Testis (tissue), 5 donors: ENCODE measurements at places on chromosomes 11 and 22.

DNA sequence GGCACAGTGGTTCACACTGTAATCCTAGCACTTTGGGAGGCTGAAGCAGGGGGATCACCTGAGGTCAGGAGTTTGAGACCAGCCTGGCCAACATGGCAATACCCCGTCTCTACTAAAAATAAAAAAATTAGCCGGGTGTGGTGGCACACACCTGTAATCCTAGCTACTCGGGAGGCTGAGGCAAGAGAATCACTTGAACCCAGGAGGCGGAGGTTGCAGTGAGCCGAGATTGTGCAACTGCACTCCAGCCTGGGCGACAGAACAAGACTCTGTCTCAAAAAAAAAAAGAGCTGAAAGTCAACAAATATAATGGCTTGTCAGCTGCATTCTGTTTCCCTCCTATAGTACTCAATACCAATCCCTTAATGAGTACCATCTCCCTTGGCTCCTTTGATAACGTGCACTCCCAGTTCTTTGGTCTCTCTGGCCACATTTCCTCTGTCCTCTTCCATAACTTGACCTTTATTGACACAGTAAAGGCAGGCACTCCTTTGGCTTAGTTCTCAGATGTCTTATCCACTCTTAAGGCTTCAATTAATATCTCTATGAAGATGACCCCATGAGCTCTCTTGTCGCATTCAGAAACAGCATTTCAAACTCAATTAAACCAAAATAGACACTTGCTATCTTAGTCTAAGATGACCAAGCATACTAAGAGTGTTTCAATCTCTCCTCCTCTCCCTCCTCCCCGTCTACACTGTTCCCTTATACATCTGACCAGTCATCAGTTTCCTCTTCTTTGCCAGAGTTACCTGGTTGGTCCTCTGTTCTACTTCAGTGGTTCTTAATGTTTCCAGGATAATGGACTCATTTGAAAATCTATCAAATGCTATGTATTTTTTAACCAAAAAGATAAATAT is 4.8 kb downstream of the MAPK1 start:
- H3K27ac ChIP-seq = no peak overlapping the region
- no peaks in the 10 kb centered on the region for H3K36me3 ChIP-seq
- H3K27me3 ChIP-seq = no peaks in the 10 kb centered on the region
- H3K4me3 ChIP-seq = no peak overlapping the region

DNA sequence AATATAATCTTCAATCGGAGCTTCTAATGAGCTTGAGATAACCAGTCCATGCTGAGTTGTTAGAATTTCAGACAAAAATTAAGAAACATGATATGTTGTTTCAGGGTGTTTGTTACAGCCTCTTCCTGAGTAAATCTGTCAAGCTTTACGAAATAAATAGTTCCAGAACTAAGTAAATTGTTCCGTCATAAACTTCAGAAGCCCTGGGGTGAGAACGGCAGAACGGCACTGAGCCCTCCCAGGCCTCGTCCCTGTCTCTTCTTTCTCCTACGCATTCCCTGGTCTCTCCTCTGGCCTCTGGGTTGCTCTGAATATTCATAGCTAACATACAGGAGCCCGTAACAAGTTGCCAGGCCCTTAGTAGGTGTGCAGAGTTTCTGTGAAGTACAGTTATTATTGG is 390.8 kb upstream of the NARS2 start:
- no peak overlapping the region for H3K4me3 ChIP-seq
- no peaks in the 10 kb centered on the region for H3K4me1 ChIP-seq
- no peak overlapping the region for H3K27ac ChIP-seq
- H3K36me3 ChIP-seq = no peaks in the 10 kb centered on the region

DNA sequence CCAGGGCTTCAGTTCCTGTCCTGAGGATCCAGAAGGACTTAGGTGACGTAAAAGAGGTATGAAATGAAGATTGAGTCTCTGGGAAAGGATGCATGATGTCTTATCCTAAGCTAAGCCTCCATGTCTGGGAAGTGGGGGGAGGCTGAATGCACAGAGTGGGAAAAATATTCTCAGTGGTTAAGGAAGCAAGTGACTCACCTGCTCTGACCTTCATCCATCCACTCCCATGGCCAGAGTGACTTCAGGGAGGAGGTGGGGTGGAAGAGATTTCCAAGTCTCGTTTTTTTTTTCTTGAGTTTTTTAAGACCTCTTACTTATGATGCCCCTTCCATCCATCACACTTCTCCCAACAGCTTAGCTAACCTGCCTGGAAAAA is 32.5 kb upstream of the POLD3 start:
- no peaks in the 10 kb centered on the region for H3K4me1 ChIP-seq

- no peaks in the 10 kb centered on the region for H3K27me3 ChIP-seq
- H3K27ac ChIP-seq = no peak overlapping the region
- no peak overlapping the region for H3K4me3 ChIP-seq
- H3K36me3 ChIP-seq = no peaks in the 10 kb centered on the region
Measured at GRCh38 chr22:29002603-29003002, 59.0 kb downstream of the C22orf31 start.

DNA sequence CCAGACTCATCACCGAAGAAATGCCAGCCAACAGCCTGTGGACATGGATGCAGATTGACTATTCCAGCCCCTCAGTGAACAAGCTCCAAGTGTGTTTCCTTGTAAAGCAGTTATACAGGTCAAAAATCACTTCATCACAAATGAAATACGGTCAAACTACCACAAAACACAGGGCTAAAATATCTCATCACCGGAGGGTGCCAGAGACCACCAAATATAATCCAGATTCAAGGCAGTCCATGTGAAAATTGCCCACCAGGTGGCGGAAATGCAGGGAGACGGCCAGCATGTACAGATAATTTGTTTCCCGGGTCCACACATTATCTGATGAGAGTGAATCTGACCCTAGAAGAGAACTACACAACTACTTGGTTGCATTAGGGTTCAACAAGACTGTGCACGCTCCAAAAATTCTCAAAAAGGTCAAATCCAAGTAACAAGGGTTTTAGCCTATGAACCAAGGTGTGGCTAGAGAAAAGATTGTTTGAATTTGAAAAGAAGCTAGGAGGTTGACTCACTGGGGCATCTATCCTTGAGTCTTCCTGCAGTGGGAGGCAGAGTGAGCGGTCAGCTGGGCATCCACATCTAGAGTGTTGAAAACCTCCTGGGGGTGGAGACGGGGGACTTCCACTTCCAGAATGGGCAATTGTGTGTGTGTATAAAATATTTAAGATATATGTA is 71.7 kb downstream of the IGLL5 start:
- no peaks in the 10 kb centered on the region for H3K4me1 ChIP-seq
- no peak overlapping the region for H3K27ac ChIP-seq
- no peak overlapping the region for H3K4me3 ChIP-seq
- H3K36me3 ChIP-seq = no peaks in the 10 kb centered on the region

DNA sequence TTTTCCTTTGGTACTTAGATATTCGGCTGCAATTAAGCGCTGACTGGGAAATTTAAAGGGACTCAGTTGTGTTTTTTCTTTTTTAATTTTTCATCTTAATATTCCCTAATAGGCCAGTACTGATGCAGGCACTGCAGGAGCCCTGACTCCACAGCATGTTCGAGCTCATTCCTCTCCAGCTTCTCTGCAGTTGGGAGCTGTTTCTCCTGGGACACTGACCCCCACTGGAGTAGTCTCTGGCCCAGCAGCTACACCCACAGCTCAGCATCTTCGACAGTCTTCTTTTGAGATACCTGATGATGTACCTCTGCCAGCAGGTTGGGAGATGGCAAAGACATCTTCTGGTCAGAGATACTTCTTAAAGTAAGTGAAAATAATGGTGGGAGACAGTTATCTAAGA is 3.8 kb downstream of the YAP1 start:
- H3K36me3 ChIP-seq = no peaks in the 10 kb centered on the region
- H3K27me3 ChIP-seq = no peaks in the 10 kb centered on the region
- H3K4me1 ChIP-seq = peaks cover 41% of the 10 kb centered on the region
- no peak overlapping the region for H3K27ac ChIP-seq
- peak; percentile 23 for DNase-seq

GRCh38 chr11:67315325-67315909 is 12.1 kb downstream of the SSH3 start:
- peak; percentile 8 for DNase-seq
- no peak overlapping the region for H3K4me3 ChIP-seq
- H3K27ac ChIP-seq = no peak overlapping the region
- H3K27me3 ChIP-seq = no peaks in the 10 kb centered on the region

DNA sequence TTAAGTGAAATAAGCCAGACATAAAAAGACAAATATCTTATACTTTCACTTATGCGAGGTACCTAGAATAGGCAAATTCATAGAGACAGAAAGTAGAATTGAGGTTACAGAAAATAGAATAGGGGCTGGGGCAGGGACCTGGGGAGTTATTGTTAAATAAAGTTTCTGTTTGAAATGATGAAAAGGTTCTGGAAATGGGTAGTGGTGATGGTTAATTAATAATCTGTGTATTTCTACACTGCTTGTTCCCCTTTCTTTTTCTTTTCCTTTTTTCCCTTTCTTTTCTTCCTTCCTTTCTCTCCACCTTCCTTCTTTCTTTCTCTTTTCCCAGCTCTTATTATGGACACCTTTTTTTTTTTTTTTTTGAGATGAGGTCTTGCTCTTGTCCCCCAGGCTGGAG is 2.8 kb downstream of the NAALADL1 start:
- H3K4me1 ChIP-seq = no peaks in the 10 kb centered on the region

- H3K36me3 ChIP-seq = no peaks in the 10 kb centered on the region
- no peaks in the 10 kb centered on the region for H3K27me3 ChIP-seq
- no peak within 1 kb of the TSS for H3K27ac ChIP-seq
- peak; percentile 20 for DNase-seq
- peaks cover 5% of the 10 kb centered on the region for H3K4me1 ChIP-seq
Measured at GRCh38 chr11:127000291-127000968, at the start of gene KIRREL3. TSS of gene KIRREL3 (minus strand) at chr11:127000770.

- peak overlapping the region; percentile 86 for H3K4me3 ChIP-seq
- H3K36me3 ChIP-seq = no peaks in the 10 kb centered on the region
Measured at GRCh38 chr22:46076651-46077339, 73.5 kb upstream of the PPARA start.

- peaks cover 22% of the 10 kb centered on the region for H3K4me1 ChIP-seq
- H3K27ac ChIP-seq = peak overlapping the region; percentile 71
- no peaks in the 10 kb centered on the region for H3K36me3 ChIP-seq
- no peaks in the 10 kb centered on the region for H3K27me3 ChIP-seq
- DNase-seq = peak; percentile 48
Measured at GRCh38 chr11:57566005-57566904, 1.2 kb downstream of the UBE2L6 start.

- no peaks in the 10 kb centered on the region for H3K36me3 ChIP-seq
- no peaks in the 10 kb centered on the region for H3K4me1 ChIP-seq
- no peak for DNase-seq
- H3K27ac ChIP-seq = no peak overlapping the region
- H3K4me3 ChIP-seq = no peak overlapping the region
Measured at GRCh38 chr11:40445391-40445790, 1014.1 kb downstream of the LRRC4C start.
